ENCODE measurements at places on chromosomes 6 and 20. TPM values are rescaled to one million over a fixed set of nuclear protein-coding genes. Genes with fewer than 3 reads are reported as not detected.
A peak's percentile ranks its signal among the peaks of the same experiment; 100 is the strongest.

Gene TP53TG5
- not detected for total RNA-seq

- no peak for DNase-seq
- no peaks in the 10 kb centered on the region for H3K36me3 ChIP-seq
- H3K27me3 ChIP-seq = no peaks in the 10 kb centered on the region
- no peaks in the 10 kb centered on the region for H3K4me1 ChIP-seq
- no peak overlapping the region for H3K4me3 ChIP-seq
- H3K27ac ChIP-seq = no peak overlapping the region
These were observed 20.7 kb downstream of the CNR1 start for GRCh38 chr6:88145298-88145963.

- H3K27ac ChIP-seq = no peak overlapping the region
- H3K4me1 ChIP-seq = no peaks in the 10 kb centered on the region
- H3K27me3 ChIP-seq = no peaks in the 10 kb centered on the region
- no peak overlapping the region for H3K4me3 ChIP-seq
- H3K36me3 ChIP-seq = peaks cover 56% of the 10 kb centered on the region
These were observed 114.5 kb downstream of the RALGAPA2 start for GRCh38 chr20:20597966-20598365.

GRCh38 chr6:79076160-79076559 lies 1.9 kb downstream of the PHIP start:
- peak overlapping the region; percentile 93 for H3K4me3 ChIP-seq
- H3K27me3 ChIP-seq = no peaks in the 10 kb centered on the region
- no peak for DNase-seq
- H3K36me3 ChIP-seq = no peaks in the 10 kb centered on the region
- H3K4me1 ChIP-seq = peaks cover 59% of the 10 kb centered on the region

DNA sequence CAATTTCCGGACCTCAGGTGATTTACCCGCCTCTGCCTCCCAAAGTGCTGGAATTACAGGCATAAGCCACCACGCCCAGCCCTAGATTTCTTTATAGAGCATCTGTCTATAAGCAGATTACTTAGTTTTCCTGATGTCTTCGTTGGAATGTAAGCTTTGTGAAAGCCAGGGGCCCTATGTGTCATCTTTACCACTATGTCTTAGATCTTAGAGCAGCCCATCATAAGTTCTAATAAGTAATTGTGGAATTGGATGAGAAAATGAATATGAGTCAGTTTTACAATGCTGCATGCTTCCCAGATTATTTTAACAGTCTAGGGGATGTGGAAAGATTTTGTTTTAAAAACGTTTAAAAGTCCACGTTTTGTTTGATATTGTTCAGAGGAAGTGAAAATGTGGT lies 9.1 kb upstream of the ZBTB2 start:
- no peak for DNase-seq
- H3K4me3 ChIP-seq = no peak overlapping the region
- H3K4me1 ChIP-seq = peaks cover 4% of the 10 kb centered on the region
- no peak overlapping the region for H3K27ac ChIP-seq
- H3K36me3 ChIP-seq = no peaks in the 10 kb centered on the region
- H3K27me3 ChIP-seq = no peaks in the 10 kb centered on the region

Gene LAMA5
- 13.0 TPM for total RNA-seq

DNA sequence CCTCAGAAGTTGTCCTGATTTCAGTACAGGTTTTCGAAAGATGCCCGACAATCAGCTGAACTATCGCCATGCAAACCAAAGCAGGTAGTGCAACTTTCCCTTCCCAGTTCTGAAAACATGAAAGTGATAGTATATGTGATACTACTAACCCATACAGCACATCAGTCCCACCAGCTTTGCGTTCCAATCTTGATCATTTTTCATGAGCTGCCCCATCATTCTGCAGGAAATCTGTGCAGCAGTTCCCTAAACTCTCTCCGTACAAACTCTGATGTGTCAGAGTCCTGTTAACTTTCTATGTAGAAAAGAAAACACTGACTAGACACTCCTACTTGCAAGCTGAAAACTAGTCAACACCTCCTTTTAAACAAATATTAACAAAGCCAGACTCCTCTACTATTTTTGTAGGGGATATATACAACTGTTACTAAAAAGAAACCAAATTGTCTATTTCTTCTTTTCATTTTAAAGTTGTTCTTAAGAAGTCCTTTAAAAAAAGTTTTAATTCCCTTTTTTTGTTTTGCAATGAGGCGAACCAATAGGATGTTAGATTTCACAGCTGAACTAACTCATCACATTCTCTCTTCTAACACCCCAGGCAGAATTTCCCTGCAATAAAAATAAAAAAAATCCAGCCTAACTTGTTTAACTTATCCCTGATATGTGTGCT lies 99.6 kb upstream of the DST start:
- DNase-seq = no peak
- no peaks in the 10 kb centered on the region for H3K36me3 ChIP-seq
- H3K27ac ChIP-seq = no peak overlapping the region
- H3K4me1 ChIP-seq = peaks cover 47% of the 10 kb centered on the region
- H3K27me3 ChIP-seq = no peaks in the 10 kb centered on the region
- H3K4me3 ChIP-seq = no peak overlapping the region

Gene TRAPPC3L
- total RNA-seq = not detected

- no peak overlapping the region for H3K27ac ChIP-seq
- peaks cover 18% of the 10 kb centered on the region for H3K4me1 ChIP-seq
- no peak for DNase-seq
- no peaks in the 10 kb centered on the region for H3K36me3 ChIP-seq
These were observed 33.9 kb downstream of the LYRM2 start for GRCh38 chr6:89604653-89605052.

Gene RIMS4
- 0.41 TPM for total RNA-seq

- DNase-seq = no peak
- H3K27ac ChIP-seq = no peak overlapping the region
- H3K4me1 ChIP-seq = peaks cover 14% of the 10 kb centered on the region
- H3K27me3 ChIP-seq = no peaks in the 10 kb centered on the region
- no peaks in the 10 kb centered on the region for H3K36me3 ChIP-seq
These were observed 8.3 kb downstream of the TENT5A start for GRCh38 chr6:81744131-81744530.

DNA sequence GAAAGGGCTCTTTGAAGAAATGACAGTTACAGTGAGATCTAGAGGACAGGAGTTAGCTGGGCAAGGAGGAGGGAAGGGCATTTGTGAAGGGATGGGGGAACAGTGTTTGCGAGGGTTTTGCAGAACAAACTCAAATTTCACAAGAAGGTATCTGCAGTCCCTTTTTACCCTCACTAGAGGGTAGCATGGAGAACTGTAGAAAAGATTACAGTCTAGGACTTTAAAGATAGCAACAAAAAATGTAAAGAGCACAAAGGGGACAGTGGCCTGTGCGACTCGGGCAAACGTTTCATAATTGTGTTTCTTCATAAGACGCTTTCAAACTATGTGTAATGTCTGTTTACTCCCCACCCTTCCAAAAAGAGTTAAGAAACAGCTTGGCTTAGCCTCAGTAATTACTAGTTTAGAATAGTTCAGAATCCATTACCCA lies 21.2 kb upstream of the ASXL1 start:
- peaks cover 13% of the 10 kb centered on the region for H3K4me1 ChIP-seq
- H3K27ac ChIP-seq = no peak overlapping the region
- no peak for DNase-seq
- H3K4me3 ChIP-seq = no peak overlapping the region

Gene CAPN11
- total RNA-seq = not detected

Gene TFEB
- total RNA-seq = 82.8 TPM

Gene RHAG
- total RNA-seq = 0.26 TPM

DNA sequence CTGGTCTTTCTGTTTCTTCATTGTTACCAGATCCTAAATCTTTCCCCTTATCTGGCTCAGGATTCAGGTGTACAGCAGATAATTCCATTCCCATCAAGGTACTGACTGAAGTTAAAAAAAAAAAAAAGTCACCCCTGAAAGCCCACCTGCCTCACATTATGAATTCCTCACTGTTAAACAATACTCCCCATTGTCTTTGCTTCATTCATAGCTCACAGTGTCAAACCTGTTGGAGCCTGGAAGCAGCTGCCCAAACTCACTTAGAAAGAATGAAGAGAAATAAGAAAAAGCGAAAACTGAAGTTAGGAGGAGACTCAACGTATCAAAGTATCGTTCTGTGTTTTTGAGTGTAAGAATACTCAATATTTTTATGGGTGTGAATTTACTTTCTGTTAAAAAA lies 1.8 kb upstream of the DCBLD1 start:
- H3K27me3 ChIP-seq = no peaks in the 10 kb centered on the region
- no peak for DNase-seq
- no peak overlapping the region for H3K27ac ChIP-seq
- H3K36me3 ChIP-seq = no peaks in the 10 kb centered on the region

- H3K4me3 ChIP-seq = no peak overlapping the region
- no peaks in the 10 kb centered on the region for H3K27me3 ChIP-seq
These were observed 99.0 kb upstream of the TNFAIP3 start for GRCh38 chr6:137767911-137768690.

DNA sequence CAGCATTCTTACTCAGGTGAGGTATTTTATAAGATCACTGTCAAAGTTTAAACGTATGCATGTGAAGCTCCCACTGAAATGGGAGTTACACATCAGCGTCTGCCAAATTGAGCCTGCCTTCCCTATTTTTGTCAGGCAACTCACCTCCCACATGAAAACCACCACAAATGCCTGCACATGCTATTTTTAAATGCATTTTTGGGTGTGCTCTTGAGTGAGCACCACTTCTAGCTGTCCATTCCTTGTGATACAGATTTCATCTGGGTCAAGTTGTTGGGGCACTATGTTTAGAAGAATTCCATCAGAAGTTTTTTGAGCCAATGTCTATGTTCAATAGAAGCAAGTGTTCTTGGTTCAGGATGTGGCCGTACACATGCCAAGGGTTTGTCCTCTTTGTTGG lies 71.7 kb upstream of the RIPPLY2 start:
- H3K27ac ChIP-seq = no peak overlapping the region
- H3K4me1 ChIP-seq = no peaks in the 10 kb centered on the region
- no peak for DNase-seq
- no peaks in the 10 kb centered on the region for H3K27me3 ChIP-seq

Gene TP53INP2
- 9.7 TPM for total RNA-seq

Gene SLC17A9
- 1.0 TPM for total RNA-seq

GRCh38 chr6:130426066-130426721 lies 60.4 kb downstream of the TMEM200A start:
- H3K4me3 ChIP-seq = no peak overlapping the region
- H3K27ac ChIP-seq = no peak overlapping the region
- no peaks in the 10 kb centered on the region for H3K36me3 ChIP-seq
- H3K4me1 ChIP-seq = no peaks in the 10 kb centered on the region
- H3K27me3 ChIP-seq = no peaks in the 10 kb centered on the region

DNA sequence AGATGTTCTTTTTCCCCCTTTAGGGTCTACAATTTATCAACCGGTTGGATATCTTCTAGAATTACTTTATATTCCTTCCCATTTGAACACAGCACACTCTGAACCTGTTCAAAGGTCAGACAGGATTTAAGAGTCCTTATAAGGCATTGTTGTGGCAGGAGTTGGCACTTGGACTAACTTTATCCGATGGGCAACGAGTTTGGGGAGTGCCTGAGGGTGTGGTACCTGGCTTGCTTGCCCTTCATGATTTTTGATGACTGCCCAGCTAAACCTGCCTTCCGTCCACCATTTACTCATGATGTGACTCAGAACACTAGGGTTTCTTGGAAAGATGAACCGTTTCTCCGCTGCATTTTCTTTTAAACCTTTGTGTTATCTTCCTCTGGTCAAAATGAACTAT lies 285.2 kb downstream of the FOXC1 start:
- H3K4me3 ChIP-seq = no peak overlapping the region
- no peaks in the 10 kb centered on the region for H3K4me1 ChIP-seq
- no peak overlapping the region for H3K27ac ChIP-seq
